Stimulated activated CD8-positive, alpha-beta memory T cell treated with anti-CD3 and anti-CD28 coated beads, Interleukin-15, amount 100 ng/mL, for 48 hours (primary cell): ENCODE measurements at places on chromosomes 1 and 21.

- no peak for DNase-seq
Observed at GRCh38 chr1:231023150-231023549, 16.9 kb downstream of the FAM89A start.

DNA sequence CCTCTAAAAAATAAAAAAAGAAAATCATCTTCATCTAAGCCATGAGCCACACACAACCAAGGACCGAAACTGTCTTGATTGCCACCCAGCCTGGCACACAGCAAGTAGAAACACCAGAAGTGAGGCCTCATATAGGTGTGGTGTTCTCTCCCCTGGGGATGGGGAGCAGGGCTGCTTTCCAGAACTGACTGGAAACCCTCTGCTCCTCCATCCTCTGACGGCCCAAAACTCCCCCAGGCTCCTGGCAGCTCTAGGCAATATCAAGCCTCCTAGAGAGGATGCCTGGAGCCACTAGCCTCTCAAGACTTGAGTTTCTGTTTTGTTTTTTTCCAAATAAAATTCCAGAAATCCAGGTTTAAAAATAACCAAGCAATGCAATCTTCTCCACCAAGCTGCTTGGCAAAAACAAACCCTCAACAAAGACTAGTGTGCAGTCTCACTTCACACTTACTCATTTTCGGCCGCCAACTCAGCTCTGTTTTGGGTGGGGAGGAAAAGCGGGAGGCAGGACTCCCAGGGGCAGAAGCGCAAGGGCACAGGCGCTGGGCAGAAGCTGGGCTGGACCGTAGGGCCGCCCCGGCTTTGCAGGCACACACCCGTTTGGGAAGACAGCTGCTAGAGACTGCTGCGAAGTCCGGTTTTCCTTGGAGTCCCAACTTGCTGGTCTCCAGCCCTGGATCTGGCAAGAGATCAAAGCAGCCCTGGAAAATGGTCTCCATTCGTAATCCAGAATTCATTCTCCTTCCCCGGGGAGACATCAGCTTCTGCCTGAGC, 78.2 kb upstream of the CAPZB start:
- DNase-seq = no peak

DNA sequence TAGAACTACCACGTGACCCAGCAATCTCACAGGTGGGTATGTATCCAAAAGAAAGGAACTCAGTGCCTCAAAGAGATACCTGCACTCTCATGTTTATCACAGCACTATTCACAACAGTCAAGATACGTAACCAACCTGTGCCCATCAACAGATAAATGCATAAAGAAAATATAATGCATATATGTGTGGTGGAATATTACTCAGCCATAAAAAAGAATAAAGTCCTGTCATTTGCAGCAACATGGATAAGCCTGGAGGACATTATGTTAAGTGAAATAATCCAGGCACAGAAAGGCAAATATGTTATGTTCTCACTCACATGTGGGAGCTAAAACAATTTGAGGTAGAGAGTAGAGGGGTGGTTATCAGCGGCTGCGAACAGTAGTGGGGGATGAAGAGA, 413.8 kb downstream of the SMYD3 start:
- DNase-seq = no peak

DNA sequence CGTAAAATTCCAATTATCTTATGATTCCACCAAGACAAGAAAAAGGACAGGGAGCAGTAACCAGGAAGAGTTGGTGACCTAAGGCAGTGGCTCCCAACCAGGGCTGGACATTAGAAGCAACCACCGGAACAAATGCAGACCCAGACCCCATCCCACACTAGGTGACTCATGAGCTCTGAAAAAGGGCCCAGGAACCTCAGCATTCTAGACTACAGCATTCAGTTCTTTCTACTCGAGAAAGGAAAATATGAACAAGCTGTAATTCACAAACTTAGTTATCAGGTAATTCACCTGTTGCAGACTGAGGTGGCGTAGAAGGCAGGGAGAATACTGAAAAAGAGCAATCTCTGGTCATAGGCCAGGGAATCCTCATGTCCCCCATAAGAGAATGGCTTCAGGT, 138.4 kb upstream of the KRTAP19-8 start:
- DNase-seq = no peak

GRCh38 chr1:217617126-217617525, 13.8 kb downstream of the GPATCH2 start:
- DNase-seq = no peak

- peak; percentile 34 for DNase-seq
Observed at GRCh38 chr21:46605767-46606426, 1.0 kb upstream of the S100B start.

DNA sequence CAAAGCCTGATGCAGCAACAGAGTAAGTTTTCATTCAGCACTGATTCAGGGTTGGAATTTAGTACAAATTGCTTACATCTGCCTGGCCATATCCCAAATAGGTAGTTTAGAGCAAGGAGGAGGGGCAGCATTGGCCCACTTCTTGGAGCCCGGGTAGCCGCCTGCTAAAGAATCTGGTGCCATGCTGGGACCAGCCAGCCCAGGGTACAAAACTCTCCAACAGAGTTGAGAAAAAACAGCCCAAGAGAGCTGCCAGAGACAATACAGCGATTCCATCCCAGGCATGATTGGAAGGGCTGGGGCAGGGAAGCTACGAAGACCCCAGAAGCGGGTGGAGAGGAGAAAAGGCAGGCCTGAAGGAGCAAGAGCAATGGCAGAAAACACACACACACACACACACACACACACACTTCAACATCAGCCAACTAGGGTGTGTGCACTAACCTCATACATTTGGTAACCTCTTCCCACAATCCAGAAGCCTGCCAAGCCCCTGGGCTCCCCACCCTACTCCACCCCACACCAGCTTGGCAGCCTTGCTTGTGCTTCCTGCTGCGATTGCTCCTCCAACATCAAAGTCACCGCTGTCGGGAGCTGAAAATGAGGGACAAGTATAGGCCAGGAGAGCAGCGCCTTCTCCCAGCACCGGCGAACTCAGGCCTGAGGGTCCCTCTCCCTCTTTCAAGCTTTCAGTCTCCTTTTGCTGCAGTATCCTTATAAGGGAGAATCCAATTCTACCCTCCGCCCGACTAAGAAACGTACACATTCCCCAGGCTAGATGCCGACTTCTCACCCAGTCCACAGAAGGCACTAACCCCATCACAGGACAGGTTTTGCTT, 1.2 kb downstream of the PIK3C2B start:
- no peak for DNase-seq

DNA sequence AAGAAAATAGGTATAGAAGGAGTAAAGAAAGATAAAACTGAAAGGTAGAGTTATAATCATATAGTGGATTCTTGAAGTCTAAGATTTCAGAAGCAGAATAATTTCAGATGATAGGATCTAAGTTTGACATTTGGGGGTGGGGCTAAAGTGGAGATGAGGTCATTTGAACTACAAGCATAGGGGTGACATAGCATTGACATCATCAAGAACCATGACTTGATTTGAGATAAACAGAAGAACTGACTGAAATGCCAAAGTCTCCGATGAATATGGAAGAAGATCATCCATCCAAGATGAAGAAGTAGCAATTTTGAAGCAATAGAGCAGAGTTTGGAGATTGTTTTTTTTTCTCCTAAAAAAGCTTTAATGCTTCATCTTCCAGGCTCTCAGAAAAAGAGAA, 122.3 kb downstream of the MACF1 start:
- DNase-seq = no peak

DNA sequence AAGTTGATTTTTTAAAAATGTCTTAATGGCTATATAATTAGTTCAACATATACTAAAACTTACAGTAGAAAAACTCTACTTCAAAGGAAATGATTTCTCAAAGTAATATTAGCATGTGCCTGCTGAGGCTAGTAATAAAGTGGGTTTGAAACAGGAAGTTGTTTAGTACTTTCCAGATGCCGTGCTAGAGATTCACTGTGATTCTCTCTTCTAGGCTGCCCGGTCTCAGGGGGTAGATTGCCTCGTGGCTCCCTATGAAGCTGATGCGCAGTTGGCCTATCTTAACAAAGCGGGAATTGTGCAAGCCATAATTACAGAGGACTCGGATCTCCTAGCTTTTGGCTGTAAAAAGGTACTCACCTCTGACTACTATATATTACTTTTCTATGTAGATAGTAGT, 9.1 kb downstream of the EXO1 start:
- no peak for DNase-seq

GRCh38 chr1:20931930-20932436, 144.9 kb upstream of the HP1BP3 start:
- DNase-seq = no peak

GRCh38 chr1:192937128-192937527, 122.0 kb downstream of the UCHL5 start:
- DNase-seq = no peak

DNA sequence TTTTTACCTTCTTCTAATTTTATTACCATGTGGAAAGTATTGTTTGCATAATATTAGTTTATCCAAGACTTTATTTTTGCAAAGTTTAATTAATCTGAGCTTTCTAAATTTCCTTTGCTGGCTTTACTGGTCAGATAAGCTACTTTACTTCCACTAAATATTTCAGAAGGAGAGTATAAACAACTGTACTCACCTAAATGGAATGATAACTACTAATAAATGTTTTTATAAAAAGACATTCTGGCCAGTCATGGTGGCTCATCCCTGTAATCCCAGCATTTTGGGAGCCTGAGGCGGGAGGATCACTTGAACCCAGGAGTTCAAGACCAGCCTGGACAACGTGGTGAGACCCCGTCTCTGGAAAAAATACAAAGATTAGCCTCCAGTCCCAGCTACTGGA, 36.0 kb downstream of the ATP8B2 start:
- no peak for DNase-seq

- no peak for DNase-seq
Observed at GRCh38 chr1:37047542-37047941, 13.2 kb upstream of the GRIK3 start.

DNA sequence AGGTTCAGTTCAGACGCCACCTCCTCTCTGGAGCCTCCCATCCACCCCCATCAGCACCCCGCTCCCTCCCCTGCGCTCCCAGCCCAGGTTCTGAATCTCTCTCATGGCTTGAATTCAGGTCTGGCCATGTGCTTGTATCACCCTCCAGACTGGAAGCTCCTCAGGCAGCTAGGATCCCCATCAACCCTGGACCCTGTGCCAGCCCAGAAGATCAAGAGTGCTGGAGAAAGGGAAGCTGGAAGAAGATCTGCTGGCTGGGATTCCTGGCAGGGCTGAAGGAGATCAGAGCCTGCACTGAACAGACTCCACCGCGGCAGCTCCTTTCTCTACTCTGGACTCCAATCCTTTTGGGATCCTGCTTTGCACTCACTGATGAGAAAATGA, 11.7 kb upstream of the TINAGL1 start:
- DNase-seq = no peak

DNA sequence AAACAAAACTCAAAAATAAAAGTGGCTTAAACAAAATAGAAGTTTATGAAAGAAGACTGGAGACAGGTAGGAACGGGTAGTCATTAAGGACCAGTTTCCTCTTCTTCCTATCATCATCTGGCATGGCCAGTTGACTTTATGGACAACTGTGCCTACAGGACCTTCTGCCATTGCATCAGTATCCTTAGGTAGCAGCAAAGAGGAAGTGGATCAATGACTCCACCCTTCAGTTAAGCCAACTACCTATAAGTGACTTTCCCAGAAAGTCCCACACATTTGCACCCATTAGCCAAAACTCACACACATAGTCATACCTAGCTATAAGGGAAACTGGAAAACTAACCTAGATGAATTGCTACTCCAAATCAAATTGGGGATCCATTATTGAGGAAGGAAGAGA, 51.7 kb downstream of the RASAL2 start:
- DNase-seq = no peak

DNA sequence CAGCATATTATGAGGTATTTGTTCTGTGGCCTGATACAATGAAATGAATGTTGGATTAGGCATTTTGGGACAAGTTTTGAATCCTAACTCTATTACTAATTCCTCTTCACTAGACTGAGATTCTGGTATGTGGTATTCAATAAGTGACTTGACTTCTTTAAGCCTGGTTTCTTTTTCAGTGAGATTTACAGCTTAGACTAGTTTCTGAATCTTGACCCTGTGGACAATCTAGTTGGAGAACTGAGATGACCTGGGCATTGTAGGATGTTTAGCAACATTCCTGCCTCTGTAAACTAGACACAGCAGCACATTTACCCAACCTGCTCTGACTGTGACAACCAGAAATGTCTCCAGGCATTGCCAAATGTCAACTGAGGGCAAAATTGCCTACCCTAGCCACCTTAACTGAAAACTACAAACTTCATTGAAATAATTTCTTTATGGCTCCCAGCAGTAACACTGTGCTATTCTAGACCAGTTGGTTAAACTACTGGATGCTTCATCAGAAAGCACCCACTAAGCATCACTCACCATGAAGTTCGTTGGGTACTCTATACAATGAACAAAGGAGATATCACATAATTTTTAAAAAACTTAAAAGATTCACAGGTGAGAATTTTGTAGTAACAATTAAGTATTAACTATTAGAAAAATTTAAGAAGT, 16.8 kb downstream of the PTPRC start:
- no peak for DNase-seq

- no peak for DNase-seq
Observed at GRCh38 chr1:6353955-6354658, 39.5 kb downstream of the ACOT7 start.

- no peak for DNase-seq
Observed at GRCh38 chr1:66624412-66625060, 90.6 kb downstream of the SGIP1 start.

DNA sequence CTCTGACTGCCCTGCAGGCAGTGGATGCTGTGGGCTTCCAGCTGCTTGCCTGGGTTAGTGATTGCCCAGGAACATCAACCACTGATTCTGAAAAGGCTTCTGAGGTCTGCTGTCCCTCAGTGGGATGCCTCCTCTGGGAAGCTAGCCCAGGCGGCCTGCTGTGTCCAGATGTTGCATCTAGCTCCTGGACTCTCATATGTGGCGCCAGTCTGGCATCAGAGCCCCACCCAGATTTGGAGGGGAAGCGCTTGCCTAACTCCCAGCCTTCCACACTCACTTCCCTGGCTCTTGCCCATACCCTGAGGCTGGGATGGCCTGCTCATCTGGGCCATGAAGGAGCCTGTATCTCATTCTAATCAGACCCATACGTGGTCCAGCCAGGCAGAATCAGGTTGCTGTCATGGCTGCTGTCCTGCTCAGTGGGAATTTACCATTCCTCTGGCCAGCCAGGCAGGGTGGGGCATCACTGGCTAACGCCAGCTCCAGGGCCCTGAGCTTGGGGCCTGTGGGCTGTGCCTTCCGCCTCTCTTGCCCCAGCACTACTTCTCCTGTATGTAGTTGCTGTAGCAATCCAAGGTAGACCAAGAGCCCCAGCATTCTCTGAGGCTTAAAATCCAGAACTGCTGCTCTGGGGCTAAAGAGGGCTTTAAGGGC, 4.1 kb downstream of the CSF1 start:
- DNase-seq = no peak

DNA sequence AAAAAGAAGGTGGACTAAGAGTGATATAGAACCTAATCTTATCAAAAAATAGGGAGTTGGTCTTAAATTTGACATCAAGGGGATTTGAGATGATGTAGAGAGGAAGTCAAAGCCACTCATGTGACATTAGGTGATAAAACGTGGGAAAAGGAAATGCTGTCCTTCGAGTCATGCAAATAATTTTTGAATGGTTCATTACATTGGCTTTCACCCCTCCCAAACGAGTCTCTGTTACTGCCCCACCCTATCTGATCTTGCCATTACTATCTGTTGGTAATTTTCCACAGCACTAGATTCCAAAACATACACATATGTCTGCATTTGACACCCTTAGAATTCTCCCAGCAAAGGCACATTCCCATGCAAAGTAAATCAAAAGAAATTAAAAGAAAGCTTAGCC, 531.1 kb upstream of the ADAMTS5 start:
- no peak for DNase-seq

- DNase-seq = no peak
Observed at GRCh38 chr1:175176246-175176645, 16.3 kb downstream of the KIAA0040 start.
